CD4-positive, alpha-beta T cell treated with Interleukin-1 beta for 1 hour (primary cell): ENCODE measurements at places on chromosomes 6 and 20.

- no peak for DNase-seq
These were observed 2.6 kb upstream of the RPS6KA2 start for GRCh38 chr6:166629628-166630027.

- DNase-seq = no peak
These were observed 2.0 kb upstream of the MUCL3 start for GRCh38 chr6:30938730-30939129.

DNA sequence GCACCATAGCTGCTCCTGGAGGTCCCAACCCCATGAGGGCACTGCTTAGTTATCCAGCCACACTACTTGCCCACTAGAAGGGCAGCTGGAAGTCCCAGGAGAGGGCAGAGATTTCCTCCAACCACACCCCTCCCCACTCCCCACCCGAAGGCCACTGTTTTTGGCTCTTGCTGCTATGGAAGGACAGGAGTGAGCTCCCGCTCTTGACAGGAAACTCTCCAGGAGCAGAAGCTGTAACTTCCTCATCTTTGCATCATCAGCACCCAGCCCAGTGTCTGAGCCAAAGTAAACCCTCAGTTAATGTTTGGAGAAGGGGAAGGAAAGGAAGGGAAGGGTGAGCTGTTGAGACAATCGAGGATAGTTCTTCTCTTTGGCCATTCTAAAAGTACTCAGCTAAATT, 120.7 kb downstream of the MTFR2 start:
- no peak for DNase-seq

DNA sequence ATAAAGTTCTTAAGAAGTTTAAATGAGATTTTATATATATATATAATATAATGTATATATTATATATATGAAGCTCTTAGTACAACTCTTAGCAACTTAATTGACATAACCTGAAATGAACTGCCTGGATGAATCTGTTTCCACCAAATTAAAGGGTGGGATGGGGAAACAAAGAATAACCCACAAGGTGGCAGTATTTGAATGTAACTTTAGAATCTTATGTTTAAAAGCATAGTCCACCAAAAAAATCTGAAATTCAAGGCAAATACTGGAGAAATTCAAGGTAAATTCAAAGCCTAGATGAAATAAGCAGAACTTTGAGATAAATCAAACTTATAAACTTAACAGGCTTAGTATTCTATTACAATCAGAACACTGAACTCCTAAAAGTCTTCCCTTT, 4.4 kb upstream of the IBTK start:
- peak; percentile 41 for DNase-seq

GRCh38 chr6:109088995-109089394, 5.7 kb downstream of the SESN1 start:
- no peak for DNase-seq

- no peak for DNase-seq
These were observed 9.6 kb downstream of the AHCY start for GRCh38 chr20:34293589-34293988.

- DNase-seq = peak; percentile 61
These were observed 2.2 kb downstream of the RGS19 start for GRCh38 chr20:64077094-64077493.

DNA sequence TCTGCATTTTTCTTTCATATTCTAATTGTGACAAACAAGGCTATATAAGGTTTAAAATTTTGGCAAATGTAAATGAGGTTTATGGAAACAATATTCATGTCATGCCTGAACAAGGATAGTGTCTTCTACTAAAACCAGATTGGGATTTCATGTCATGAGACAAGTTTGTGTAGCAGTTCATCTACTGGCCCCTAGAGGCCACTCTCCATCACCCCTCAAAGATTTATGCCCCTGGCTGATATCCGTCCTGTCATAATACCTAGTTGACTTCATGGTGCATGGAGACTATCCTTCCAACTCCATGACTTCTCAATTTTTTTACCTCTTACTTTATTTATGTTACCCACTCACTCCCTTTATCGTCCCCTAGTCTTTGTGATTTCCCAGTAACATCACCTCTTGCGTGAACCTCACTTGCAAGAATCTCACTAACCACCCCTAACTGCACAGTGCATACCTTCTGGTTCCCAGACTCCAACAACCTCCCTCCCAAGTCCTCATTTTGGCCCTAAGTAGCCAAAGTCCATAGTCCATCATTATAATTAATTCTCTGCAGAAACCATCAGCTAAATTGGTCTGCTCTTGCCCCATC, 179.8 kb downstream of the TASP1 start:
- DNase-seq = no peak

DNA sequence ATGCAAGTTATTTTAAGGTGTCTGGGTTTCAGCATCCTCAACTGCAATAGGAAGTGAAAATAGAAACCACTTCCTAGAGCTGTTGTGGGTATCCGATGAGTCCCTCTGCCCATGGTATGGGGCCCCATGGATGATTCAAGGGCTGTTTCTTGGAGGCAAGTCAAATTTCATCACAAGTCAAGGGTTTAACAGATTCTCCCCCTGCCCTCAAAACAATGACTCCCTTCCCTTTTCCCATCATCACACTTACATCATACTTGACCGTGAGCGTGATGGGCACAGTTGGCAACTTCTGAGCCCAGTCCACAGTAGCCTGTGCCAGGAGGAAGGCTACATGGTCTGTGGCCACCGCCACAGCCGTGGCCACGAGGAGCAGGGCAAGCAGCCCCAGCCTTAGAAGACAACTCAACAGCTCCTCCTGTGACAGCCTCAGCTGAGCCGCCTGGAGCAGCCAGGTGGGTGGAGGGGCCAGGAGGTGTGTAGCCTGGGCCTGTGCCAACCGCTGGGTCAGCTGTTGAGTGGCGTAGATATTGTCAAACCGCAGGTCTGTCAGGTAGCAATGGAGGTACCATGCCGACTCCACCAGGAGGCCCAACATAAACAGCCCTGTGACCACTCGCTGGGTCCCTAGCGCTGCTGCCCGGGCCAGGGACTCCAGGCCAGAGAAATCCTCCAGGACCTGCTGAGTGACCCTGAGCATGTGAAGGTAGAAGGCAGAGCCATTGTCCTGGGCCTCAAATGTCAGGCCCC, 5.2 kb downstream of the OCSTAMP start:
- peak; percentile 62 for DNase-seq

DNA sequence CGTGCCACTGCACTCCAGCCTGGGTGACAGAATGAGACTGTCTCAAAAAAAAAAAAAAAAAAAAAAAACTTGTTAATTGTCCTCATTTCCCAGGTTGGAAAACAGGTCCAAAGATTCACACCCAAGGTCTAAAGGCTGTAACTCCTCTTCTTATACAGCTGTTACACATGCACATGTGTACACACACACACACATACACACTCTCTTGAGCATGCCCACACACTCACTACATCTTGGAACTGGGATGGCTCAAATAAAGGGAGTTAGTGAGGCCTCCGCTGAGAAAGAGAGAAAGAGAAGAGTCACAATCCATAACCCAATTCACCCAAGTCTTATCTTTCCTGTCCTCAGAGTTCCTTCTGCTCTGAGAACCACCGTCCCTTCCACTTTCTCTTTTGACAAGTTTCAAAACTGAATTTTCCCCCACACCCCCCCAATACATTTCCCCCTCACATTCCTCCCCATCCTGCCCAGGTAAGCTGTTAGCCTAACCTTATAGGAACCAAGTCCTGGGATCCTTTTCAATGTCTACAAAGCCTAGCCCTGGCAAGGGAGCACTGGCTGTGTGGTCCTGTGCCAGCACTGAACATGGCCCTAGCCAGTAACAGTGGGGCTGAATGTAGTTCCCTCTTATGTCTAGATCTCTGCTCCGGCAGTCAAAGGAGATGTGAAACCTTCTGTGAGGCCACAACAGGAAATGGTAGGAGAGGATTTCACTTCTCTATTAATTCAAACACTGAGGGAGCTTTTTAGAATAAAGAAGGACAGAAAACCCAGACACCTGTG, 3.2 kb upstream of the HLA-DMB start:
- DNase-seq = peak; percentile 55

GRCh38 chr20:474581-474980, 12.2 kb upstream of the TBC1D20 start:
- no peak for DNase-seq

DNA sequence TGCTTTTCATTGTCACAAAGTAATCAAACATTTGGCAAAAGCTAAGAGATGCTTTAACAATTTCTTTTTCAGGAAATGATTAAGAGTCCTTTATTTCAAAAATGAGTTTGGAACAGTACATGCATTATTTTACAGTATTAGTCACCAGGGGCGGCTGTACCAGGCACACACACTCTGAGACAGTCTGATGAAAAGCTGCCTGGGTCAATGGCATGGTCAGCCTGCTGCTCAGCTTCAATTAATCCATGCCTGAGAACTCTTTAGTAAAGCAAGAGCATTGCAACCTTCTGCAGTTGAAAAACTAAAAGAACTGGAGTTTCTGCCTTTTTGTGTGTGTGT, 105.5 kb downstream of the TULP4 start:
- DNase-seq = no peak

DNA sequence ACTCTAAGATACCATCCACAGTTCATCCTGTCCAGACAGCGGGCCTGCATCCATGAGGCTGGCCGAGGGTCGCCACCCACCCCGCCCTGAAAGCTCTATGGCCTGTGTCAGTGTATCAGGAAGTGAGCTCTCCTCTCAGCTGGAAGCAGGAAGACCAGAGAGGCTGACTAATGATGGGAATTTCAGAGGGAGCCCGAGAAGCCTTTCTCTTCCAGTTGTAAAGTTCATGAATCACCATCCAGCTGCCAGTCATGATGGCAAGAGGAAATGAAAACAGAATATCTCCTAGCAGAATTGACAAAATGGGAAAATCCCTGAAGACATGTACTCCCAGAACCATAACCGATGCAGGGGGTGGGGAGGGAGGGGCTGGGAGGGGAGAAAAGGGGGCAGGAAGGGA, 109.6 kb upstream of the RPS6KA2 start:
- DNase-seq = no peak

DNA sequence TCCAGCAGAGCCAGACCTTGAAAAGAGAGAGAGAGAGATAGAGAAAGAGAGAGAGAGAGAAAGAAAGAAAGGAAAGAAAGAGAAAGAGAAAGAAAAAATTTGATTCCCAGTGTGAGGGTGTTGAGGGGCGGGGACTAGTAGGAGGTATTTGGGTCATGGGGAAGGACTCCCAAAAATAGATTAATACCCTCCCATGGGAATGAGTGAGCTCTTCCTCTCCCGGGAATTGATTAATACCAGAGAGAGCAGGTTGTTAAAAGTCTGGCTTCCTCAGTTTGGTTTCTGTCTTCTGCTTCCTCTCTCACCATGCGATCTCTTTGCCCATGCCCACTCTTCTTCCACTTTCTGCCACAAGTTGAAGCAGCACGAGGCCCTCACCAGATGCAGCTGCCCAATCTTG, 28.8 kb upstream of the CFAP206 start:
- DNase-seq = no peak

DNA sequence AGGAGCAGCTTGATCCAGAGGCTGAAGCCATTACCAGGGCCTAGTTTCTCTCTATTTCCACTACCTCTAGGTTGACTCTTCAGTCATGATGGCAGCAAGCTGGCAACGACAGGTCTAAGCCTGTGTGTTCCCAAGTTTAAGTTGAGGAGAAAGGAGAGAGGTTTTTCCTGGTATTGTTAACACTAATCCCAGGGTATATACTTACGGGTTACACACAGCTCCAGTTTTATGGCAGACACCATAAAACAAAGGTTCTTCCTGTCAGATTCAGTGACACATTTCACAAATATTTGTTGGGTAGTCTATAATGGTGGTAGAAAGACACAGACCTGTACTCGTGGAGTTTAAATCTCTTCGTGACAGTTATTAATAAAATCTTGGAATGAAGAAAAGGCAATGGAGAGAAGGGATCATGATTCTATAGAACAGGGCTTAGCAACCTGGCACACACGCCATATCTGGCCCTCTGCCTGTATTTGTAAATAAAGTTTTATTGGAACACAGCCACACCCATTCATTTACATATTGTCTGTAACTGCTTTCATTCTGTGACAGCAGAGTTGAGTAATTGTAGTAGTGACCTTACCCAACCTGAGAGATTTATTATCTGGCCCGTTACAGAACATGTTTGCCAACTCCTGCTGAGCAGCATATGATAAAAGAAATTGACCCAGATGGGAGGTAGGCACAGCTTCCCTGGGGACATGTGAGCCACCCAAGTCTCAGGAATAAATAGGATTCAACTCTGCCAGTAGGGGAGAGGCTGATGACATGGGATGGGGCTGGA, 323.3 kb downstream of the CDH4 start:
- DNase-seq = no peak

- DNase-seq = no peak
These were observed 1183.8 kb downstream of the HACE1 start for GRCh38 chr6:103675807-103676406.

DNA sequence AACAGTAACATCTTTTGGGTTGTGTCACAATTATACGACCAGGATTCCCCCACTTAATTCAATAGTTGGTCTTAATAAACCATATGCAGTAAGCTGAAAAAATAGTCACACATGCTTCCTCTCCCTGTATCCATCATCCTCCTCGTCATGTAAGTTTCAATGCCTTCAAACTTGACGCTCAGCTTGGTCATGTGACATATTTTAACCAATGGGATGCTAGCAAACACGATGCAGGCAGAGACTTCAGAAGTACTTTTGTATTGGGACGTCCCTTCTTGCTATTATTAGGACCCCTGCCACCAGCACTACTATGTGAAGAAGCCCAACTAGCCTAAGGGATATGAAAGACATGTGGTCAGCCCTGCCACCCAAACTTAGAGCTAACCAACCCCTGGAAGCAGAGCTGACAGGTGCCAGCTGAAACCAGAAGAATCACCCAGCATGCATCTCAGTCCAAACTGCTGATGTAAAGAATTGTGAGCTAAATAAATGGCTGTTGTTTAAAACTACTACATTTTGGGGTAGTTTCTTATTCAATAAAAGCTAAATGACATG, 49.3 kb downstream of the CGA start:
- DNase-seq = no peak

DNA sequence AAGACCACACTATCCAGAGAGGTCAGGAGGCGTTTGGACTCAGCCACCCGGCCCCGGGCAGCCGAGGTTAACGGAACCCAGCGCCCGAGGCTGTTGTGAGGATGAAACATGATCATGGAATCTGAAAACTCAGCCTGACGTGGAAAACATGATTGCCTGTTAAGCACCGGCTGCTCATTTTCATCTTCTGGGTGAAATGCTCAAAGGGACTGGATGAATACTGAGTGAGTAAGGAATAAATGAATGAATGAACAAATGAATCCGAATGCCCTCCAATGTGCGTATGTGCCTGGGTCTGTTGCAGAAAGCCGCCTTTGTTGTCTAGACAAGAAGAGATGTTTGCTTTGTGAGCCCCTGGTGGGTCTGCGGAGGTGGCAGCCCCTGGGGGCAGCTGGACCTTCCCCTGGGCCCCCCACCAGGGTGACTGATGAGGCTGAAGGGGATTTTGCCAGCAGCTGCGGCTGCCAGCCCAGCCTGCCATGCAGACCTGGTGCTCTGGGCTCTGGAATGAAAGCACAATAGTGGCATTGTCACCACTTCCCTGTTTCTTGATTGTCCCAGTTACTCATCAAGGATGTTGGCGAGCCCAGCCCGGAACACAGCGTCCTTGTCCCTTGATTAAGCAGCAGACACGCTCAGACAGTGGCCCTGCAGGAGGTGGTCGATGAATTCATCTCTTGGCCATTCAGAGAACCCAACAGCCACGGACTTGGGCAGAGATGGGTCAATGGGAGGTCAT, 211.1 kb downstream of the ANKRD60 start:
- no peak for DNase-seq

- no peak for DNase-seq
These were observed 159.8 kb downstream of the AKAP7 start for GRCh38 chr6:131295081-131295480.
